A549 treated with dexamethasone at 1 μM for 4 hours (cell line): ENCODE measurements at places on chromosomes 7 and 10. TPM values are rescaled to one million over a fixed set of nuclear protein-coding genes. Genes with fewer than 3 reads are reported as not detected.

KIAA1549 gene
- 4.0 to 7.3 TPM (median 6.2 TPM) in 5 replicates for total RNA-seq

STAG3 gene
- 0.16 to 0.35 TPM (median 0.24 TPM) in 4 of 5 replicates, not detected in the other for total RNA-seq

HOXA11 gene
- total RNA-seq = 0.36 to 0.63 TPM (median 0.56 TPM) in 5 replicates

ACTR3C gene
- total RNA-seq = 0.02 to 0.26 TPM (median 0.14 TPM) in 3 of 5 replicates, not detected in the others

TMEM270 gene
- 0.11 to 0.25 TPM (median 0.21 TPM) in 5 replicates for total RNA-seq

LRGUK gene
- 0.20 to 0.48 TPM (median 0.22 TPM) in 5 replicates for total RNA-seq

FAM25G gene
- 0.83 to 0.92 TPM in 2 of 5 replicates, not detected in the others for total RNA-seq

GPR15LG gene
- 0.21 TPM in 1 of 5 replicates, not detected in the others for total RNA-seq

STEAP1B gene
- 0.09 to 0.14 TPM (median 0.12 TPM) in 4 of 5 replicates, not detected in the other for total RNA-seq

NOS3 gene
- 0.22 to 0.70 TPM (median 0.42 TPM) in 5 replicates for total RNA-seq

FAM13C gene
- total RNA-seq = 0.07 to 0.32 TPM (median 0.14 TPM) in 4 of 5 replicates, not detected in the other

C7orf57 gene
- 0.27 to 0.35 TPM (median 0.27 TPM) in 5 replicates for total RNA-seq

NKX1-2 gene
- 0.02 to 0.08 TPM (median 0.05 TPM) in 4 of 5 replicates, not detected in the other for total RNA-seq

GIMAP2 gene
- not detected in 5 replicates for total RNA-seq

OPALIN gene
- total RNA-seq = not detected in 5 replicates

POLR2J2 gene
- total RNA-seq = 0.13 to 0.41 TPM (median 0.32 TPM) in 4 of 5 replicates, not detected in the other

PIP4K2A gene
- 20.2 to 34.0 TPM (median 26.3 TPM) in 5 replicates for total RNA-seq

SYT15B gene
- total RNA-seq = 2.2 to 3.9 TPM (median 3.5 TPM) in 5 replicates

TAS2R41 gene
- total RNA-seq = not detected in 5 replicates

RGR gene
- not detected in 5 replicates for total RNA-seq

GNGT1 gene
- not detected in 5 replicates for total RNA-seq

BLNK gene
- 0.09 TPM in 1 of 5 replicates, not detected in the others for total RNA-seq

MOGAT3 gene
- total RNA-seq = 0.20 TPM in 1 of 5 replicates, not detected in the others

OR6V1 gene
- total RNA-seq = not detected in 5 replicates

URGCP gene
- total RNA-seq = 24.7 to 30.4 TPM (median 29.4 TPM) in 5 replicates
